Stimulated activated CD4-positive, alpha-beta T cell treated with anti-CD3 and anti-CD28 coated beads, TNF-alpha, amount 100 ng/mL, for 24 hours (primary cell): ENCODE measurements at places on chromosomes 5 and 9.

- peak; percentile 45 for DNase-seq
Measured at GRCh38 chr5:39714036-39714698, 289.4 kb upstream of the DAB2 start.

DNA sequence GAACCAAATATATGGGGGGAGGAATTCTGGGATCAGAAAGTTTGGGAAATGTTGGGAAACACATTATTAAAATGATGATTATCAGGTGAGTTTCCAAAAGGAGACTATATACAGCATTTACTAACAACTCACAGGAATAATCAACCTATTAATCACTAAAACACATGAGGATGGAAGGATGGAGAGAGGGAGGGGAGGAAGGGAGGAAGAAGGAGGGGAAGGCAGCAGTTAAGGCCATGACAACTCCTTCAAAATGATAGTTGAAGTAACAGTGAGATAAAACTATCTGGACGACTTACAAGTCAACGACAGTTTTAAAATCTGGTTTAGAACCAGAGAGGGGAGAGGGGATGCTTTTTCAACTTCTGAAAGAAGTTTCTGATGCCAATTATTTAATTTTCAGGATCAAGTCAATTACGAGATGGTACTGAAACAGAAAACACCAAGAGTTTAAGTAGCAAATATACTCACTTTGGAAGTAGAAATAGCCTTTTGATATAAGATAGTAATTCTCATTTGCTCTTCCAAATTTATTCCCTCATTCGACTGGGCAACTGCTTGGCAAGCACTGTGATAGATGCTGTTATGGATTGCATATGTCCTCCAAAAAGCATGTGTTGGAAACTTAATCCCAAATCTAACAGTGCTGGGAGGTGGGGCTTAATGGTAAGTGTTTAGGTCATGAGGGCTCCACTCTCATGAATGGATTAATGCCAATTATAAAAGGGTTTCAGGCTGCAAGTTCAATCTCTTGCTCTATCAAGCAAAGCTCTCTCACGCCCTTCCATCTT, 30.4 kb downstream of the FBXW11 start:
- DNase-seq: no peak

DNA sequence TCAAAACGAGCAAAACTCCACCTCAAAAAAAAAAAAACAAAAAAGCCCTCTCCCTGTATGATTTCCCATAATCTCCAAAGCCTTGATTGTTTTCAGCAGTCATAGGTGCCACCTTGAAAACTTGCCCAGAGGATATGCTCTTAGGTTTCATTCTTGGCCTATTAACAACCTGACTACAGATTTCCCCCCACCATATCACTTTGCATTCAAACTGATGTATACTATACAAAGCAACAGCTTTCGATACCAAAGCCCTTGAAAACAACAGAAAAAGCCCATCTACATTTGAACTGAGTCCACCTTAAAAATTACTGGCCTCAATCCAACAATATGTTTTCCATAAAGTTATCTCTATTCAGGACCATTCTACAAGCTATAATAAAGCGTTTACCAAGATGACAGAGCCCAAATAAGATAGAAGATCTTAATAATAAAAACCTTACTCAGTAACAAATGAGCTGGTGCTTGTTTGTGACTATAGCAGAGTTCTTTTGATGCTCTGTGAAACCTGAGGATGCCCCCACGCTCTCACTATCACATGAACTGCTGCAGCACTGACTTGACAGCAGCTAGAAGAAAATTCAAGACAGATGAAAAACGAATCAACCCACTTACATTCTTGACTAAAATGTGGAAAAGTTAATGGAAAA, 44.4 kb downstream of the FNBP1 start:
- DNase-seq: no peak

- DNase-seq: no peak
Measured at GRCh38 chr9:37921546-37922300, 17.8 kb upstream of the SLC25A51 start.

GRCh38 chr5:158451203-158451992, 592.5 kb upstream of the CLINT1 start:
- DNase-seq: no peak

- DNase-seq: no peak
Measured at GRCh38 chr5:33649549-33650482, 209.1 kb downstream of the TARS1 start.

GRCh38 chr5:172939611-172940267, 19.5 kb upstream of the RPL26L1 start:
- no peak for DNase-seq
